ENCODE measurements at places on chromosomes 1 and 21. TPM values are rescaled to one million over a fixed set of nuclear protein-coding genes. Genes with fewer than 3 reads are reported as not detected.

- H3K4me1 ChIP-seq: no peaks in the 10 kb centered on the region
- DNase-seq: no peak
- H3K27me3 ChIP-seq: no peaks in the 10 kb centered on the region
Measured at GRCh38 chr1:234091065-234091401, 186.6 kb downstream of the SLC35F3 start.

Gene PEA15
- total RNA-seq: 10.2 TPM

Gene PROX1
- total RNA-seq: 7.4 TPM

GRCh38 chr1:232464325-232464724 is 165.6 kb downstream of the SIPA1L2 start:
- no peaks in the 10 kb centered on the region for H3K27me3 ChIP-seq
- DNase-seq: no peak
- H3K36me3 ChIP-seq: no peaks in the 10 kb centered on the region
- no peak overlapping the region for H3K27ac ChIP-seq

Gene ETNK2
- total RNA-seq: 9.7 TPM

DNA sequence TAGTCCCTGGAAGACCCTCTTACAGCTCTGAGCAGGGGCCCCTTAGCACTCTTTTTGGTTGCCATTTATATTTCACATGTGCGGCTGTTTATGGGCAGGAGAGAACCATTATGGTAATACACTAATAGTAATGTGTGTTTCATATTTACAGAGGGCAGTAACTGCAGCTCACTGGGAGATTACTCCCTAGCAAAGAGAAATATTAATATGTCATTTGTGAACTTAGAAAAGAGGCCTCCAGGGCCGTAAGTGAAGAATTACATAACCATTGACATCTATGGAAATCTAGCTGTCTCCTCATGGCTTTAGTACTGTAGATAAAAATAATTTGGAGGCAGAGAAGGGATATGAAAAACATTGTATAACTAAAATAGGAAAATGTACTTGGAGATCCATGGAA is 23.4 kb upstream of the RGS16 start:
- no peak for DNase-seq
- H3K4me1 ChIP-seq: no peaks in the 10 kb centered on the region
- no peak overlapping the region for H3K27ac ChIP-seq

DNA sequence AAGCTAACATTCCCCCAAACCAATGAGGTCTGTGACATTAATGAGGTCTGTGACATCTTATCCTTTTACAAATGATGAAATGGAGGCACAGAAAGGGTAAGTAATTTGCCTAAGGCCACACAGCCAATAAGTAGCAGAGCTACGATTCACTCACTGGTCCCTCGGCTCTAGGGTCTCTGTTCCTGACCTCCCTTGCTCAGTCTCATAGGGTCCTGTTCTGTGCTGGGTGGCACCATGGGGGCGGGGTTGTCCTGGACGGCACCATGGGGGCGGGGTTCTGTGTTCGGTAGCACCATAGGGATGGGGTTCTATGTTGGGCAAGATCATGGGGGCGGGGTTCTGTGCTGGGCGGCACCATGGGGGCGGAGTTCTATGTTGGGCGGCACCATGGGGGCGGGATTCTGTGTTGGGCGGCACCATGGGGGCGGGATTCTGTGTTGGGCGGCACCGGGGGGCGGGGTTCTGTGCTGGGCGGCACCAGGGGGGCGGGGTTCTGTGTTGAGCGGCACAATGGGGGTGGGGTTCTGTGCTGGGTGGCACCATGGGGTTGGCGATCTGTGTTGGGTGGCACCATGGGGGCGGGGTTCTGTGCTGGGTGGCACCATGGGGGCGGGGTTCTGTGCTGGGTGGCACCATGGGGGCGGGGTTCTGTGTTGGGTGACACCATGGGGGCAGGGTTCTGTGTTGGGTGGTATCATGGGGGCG is 55.6 kb downstream of the CLSTN1 start:
- no peaks in the 10 kb centered on the region for H3K36me3 ChIP-seq
- no peaks in the 10 kb centered on the region for H3K27me3 ChIP-seq
- H3K27ac ChIP-seq: no peak overlapping the region
- no peak overlapping the region for H3K4me3 ChIP-seq
- H3K4me1 ChIP-seq: peaks cover 7% of the 10 kb centered on the region

- no peaks in the 10 kb centered on the region for H3K36me3 ChIP-seq
- DNase-seq: peak; percentile 76
- H3K4me3 ChIP-seq: no peak overlapping the region
Measured at GRCh38 chr1:223670458-223671159, 5.1 kb upstream of the CAPN8 start.

Gene RXFP4
- total RNA-seq: not detected

DNA sequence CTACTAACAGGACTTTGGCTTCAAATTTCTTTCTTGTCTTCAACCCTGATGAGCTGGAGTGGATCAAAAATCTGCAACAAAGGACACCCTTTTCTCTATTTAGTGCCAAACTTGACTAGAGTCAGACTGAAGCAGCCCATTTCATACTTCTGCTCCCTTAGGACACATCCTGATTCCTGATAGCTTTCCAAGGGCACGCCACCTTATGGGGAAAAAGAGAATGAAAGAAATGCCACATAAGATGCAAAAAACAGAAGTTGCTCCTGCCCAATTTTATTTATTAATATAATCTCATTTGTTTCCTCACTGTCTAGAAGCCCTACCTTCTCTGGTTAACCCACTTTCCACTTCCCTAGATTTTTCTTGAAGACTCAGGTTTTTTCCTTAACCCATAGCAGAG is 72.7 kb upstream of the NBPF4 start:
- no peaks in the 10 kb centered on the region for H3K27me3 ChIP-seq
- no peaks in the 10 kb centered on the region for H3K4me1 ChIP-seq
- H3K4me3 ChIP-seq: no peak overlapping the region
- H3K27ac ChIP-seq: no peak overlapping the region

- no peaks in the 10 kb centered on the region for H3K27me3 ChIP-seq
- no peaks in the 10 kb centered on the region for H3K4me1 ChIP-seq
- H3K36me3 ChIP-seq: no peaks in the 10 kb centered on the region
- DNase-seq: no peak
- no peak overlapping the region for H3K27ac ChIP-seq
Measured at GRCh38 chr1:54846301-54846700, 40.7 kb downstream of the DHCR24 start.

- no peaks in the 10 kb centered on the region for H3K27me3 ChIP-seq
- DNase-seq: no peak
- no peaks in the 10 kb centered on the region for H3K36me3 ChIP-seq
- no peaks in the 10 kb centered on the region for H3K4me1 ChIP-seq
- no peak overlapping the region for H3K4me3 ChIP-seq
Measured at GRCh38 chr1:108107658-108108057, 92.5 kb downstream of the SLC25A24 start.

Gene CD1B
- not detected for total RNA-seq

DNA sequence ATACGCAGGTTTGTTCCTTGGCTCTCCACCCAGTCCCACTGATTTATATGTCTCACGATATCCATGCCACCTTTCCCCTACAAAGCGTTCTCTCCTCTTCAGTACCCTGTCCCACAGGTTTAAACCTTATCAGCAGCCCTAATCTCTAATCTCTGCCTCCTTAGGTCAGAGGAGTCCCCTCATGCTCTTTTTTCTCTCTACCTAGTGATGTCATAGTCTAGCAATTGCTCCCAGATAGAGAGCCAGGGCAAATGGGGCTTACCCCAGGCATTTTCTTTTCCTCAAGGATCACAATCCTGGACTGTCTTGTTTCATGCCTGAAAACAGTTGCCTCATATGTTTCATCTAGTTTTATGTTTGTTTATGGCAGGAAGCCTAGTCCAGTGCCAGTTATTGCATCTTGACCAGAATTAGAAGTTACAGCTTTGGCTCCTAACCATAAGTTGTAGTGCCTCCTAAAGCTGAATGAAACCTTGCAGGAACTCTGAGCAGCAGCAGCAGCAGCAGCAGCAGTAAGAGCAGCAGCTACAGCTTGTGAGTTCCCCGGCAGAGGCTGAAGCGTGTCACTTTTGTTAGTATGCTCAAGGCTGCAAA is 26.7 kb upstream of the TP53BP2 start:
- no peaks in the 10 kb centered on the region for H3K27me3 ChIP-seq
- H3K4me1 ChIP-seq: no peaks in the 10 kb centered on the region
- DNase-seq: no peak
- H3K4me3 ChIP-seq: no peak overlapping the region

DNA sequence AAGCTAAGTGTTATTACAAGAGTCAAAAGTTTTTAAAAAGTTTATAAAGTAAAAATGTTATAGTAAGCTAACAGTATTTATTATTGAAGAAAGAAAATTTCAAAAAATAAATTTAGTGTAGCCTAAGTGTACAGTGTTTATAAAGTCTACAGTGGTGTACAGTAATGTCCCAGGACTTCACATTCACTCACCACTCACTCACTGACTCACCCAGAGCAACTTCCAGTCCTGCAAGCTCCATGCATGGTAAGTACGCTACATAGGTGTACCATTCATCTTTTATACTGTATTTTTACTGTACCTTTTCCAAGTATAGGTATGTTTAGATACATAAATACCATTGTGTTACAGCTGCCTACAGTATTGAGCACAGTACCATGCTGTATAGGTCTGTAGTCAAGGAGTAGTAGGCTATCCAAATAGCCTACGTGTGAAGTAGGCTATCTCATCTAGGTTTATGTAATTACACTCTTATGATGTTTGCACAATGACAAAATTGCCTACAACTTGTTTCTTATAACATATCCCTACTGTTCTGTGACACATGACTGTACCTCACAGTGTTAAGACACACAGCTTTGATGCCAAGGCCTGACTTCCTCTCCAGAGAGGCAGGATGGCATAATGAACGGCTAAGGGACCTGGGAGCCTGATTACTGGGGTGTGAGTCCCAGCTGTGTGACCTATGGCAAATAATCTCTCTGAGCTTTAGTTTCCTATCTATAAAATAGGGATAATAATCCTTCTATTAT is 12.7 kb downstream of the DHCR24 start:
- H3K27ac ChIP-seq: no peak overlapping the region
- no peak overlapping the region for H3K4me3 ChIP-seq
- H3K27me3 ChIP-seq: no peaks in the 10 kb centered on the region
- H3K4me1 ChIP-seq: no peaks in the 10 kb centered on the region
- no peaks in the 10 kb centered on the region for H3K36me3 ChIP-seq
- DNase-seq: no peak

DNA sequence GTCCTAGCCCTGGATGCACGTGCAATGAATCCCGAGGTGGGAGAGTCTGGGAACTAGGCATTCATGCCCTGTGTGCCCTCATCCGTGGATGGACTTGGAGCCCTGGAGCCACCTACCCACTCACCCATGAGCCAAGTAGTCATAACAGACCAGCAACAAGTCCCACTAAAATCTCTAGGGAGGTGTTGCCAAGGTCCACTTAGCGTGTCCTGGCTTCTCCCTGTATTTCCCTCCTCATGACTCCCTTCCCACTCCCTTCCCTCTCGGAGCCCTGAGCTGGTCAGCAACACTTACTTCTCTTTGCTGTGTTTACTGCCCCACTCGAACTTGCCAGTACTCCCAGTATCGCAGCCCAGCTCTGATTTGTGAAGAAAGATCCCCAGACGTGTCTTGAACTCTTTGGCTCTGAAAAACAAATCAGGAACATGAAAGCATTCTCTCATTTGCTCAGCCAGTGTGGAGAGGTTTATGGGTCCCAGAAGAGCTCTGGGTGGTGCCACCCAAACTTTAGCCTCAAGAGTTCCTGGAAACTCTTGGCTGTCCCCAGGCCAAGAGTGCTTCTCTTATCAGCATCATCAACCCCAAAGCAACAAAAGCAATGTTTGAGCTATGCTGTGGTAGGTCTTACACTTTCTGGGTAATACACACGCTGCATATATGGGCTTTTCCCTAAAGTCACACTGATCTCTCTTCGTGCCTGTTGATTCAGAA is 1.1 kb downstream of the RGS16 start:
- H3K27me3 ChIP-seq: no peaks in the 10 kb centered on the region
- peak overlapping the region; percentile 23 for H3K27ac ChIP-seq
- H3K4me1 ChIP-seq: no peaks in the 10 kb centered on the region
- H3K4me3 ChIP-seq: peak overlapping the region; percentile 6

GRCh38 chr1:224406216-224406615 is 28.4 kb downstream of the WDR26 start:
- H3K27me3 ChIP-seq: no peaks in the 10 kb centered on the region
- H3K4me3 ChIP-seq: no peak overlapping the region
- no peak for DNase-seq
- no peak overlapping the region for H3K27ac ChIP-seq
- peaks cover 86% of the 10 kb centered on the region for H3K36me3 ChIP-seq

Gene COA7
- total RNA-seq: 5.9 TPM

DNA sequence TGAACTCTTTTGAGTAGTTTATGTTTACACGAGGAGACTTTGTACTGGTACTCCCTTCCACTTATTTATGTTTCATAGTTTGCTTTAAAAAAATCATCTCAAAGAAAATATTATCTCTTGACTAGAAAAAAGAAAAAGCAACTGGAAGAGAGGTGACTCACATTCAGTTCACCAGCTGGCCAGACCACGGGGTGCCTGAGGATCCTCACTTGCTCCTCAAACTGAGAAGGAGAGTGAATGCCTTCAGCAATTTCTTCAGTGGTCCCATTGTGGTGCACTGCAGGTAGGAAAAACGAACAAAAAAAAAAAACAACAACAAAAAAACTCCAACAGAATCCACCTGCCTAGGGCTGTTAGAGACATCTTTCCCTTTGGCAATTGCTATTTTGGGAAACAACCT is 102.9 kb downstream of the PTPRC start:
- no peak overlapping the region for H3K27ac ChIP-seq
- no peaks in the 10 kb centered on the region for H3K27me3 ChIP-seq
- no peak overlapping the region for H3K4me3 ChIP-seq
- no peaks in the 10 kb centered on the region for H3K4me1 ChIP-seq
- H3K36me3 ChIP-seq: no peaks in the 10 kb centered on the region

DNA sequence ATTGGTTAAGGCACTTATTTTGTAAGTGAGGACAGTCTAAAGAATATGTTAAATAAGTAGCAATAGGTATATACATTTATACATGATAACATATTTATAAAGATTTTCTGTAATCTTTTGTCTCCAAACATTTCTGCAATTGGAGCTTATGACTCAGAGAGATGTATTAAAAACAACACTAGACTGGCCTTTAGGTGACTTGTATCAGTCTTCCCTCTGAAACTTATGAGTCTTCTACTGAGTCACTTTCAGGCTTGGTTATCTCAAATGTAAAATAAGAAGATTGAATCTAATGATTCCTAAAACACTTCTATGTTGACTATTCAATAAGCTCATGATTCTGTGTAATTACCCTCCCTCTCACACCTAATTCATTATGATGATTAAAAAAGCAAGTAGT is 672.6 kb upstream of the NEGR1 start:
- no peaks in the 10 kb centered on the region for H3K4me1 ChIP-seq
- no peak overlapping the region for H3K4me3 ChIP-seq
- H3K27ac ChIP-seq: no peak overlapping the region
- H3K27me3 ChIP-seq: no peaks in the 10 kb centered on the region
- no peaks in the 10 kb centered on the region for H3K36me3 ChIP-seq
- DNase-seq: no peak

Gene DMRTA2
- not detected for total RNA-seq

GRCh38 chr1:179813626-179814545 is 63.7 kb downstream of the TOR1AIP2 start:
- H3K27ac ChIP-seq: no peak overlapping the region
- peak overlapping the region; percentile 54 for H3K4me3 ChIP-seq
- H3K36me3 ChIP-seq: no peaks in the 10 kb centered on the region
- H3K4me1 ChIP-seq: peaks cover 3% of the 10 kb centered on the region
- no peaks in the 10 kb centered on the region for H3K27me3 ChIP-seq
